Thoracic aorta (tissue), 2 donors: ENCODE measurements at places on chromosomes 11 and 22.

DNA sequence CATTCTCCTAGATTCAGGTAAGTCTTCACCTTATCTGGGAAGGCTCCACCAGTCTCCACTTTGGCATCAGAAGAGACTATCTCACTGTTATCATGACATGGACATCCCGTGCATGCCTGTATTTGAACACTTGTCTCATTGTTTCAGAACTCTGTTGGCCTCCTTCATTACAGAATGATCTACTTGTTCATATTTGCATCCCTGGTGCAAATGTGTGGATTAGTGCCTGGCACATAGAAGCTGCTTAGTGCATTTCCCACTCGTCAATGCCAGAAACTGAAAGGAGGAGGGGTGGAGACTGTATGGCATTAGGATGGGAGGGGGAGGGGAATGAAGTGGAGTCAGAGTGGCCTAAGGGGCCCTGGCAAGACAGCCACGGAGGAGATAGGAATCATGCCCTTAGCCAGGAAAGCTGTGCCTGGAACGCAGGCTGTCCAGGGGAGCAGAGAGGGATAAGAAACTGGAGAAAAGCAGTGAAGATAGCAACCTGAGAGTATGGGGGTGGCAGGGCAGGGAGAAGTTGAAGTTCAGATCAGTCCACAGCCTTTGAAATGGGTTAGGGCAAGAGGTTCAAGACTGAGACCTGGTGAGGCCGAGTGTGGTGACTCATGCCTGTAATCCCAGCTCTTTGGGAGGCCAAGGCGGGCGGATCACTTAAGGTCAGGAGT is 53.8 kb upstream of the CAPRIN1 start:
- DNase-seq: no peak

DNA sequence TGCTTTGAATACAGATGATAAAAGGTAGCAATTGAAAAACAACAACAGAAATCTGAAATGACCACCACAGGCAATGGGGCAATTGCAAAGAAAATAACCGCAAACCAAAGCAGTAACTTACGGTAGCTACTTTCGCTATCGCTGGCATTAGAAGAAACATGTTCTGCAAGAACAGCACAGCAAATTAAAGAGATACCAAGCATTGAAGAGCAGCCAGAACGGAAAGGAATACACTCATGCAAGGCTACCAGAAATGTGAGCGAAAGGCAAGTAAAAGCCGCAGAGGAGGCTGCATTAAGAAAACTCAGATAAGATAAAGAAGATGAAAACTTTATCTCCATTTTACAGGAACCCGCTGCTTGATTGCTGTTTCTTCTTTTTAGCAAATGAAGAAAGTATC is 194.1 kb upstream of the CCDC90B start:
- no peak for DNase-seq

DNA sequence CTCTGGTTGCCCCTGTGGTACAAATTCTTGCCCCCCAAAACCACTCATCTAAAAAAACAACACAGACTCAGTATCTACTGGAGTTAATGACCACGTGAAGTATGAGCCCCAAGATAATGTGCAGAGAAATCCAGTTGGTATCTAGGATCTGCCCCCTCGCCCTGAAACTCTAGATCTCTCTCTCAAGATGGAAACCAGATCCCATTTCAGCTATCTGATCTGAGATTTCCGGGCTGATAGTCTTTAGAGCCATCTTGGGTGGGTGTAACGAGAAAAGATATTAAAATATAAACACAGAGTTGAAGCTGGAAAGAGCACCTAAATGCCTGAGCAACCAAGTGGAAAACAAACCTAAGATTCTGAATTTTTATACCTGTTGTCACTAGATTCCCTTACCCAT is 14.0 kb upstream of the VWCE start:
- no peak for DNase-seq

DNA sequence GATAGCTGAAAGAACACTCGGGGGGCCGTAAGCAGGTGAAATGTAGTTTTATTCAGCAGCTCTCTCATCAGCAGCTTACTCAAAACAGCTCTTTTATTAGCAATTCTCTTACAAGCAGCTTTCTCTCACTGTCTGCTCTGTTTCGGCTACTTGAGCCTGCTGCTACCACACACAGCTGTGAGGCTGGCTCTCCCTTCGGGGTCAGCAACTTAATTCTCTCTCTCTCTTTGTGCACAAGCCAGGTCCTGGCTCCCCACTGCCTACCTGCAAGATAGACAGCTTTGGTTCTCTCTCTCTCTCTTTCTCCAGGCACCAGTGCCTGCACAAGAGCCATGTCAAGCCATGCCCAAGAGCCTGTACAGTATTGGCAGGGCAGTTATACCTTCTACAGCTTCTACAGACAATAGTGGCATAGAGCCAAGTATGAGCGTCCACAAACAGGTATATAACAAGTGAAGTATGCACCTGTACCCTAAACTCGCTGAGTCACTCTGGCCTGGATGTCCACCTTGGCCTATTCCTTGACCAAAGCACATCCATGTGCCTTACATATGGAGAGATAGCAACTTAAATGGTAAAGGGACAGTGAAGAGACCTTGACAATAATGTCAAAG is 110.8 kb downstream of the MTNR1B start:
- DNase-seq: no peak

- DNase-seq: no peak
These were observed 429.5 kb upstream of the ANO3 start for GRCh38 chr11:25902476-25902875.

DNA sequence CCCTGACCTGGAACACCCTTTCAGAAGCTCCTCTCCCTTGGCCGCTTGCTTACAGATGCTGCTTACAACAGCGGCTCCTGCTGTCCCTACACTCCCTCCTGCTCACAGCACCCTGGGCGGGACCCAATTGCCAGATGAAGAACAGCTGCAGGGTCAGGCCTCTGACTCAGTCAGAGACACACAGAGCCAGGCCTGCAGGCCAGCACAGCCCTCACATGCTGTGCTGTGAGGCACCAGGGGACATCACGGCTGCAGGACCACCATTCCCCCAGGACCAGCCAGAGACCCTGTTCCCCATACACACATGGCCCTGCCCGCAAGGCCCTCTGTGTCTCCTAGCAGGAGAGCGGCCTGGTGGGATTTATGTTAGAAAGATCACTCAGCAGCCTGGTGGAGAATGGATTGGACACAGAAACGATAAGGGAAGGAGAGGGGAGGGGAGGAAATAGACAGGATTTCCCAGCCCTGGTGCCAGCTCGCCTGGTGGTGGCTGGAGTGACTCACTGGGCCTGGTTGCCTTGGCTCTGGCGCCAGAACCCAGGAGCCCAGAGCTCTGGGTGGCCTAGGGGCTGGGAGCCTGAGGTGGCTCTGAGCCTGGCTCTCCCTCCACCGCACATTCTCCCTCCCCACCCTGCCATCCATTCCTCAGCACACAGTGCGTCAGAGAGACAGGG is 6.7 kb downstream of the CAPN5 start:
- peak; percentile 81 for DNase-seq

- DNase-seq: no peak
These were observed 50.7 kb downstream of the TP53I11 start for GRCh38 chr11:44899959-44900358.

DNA sequence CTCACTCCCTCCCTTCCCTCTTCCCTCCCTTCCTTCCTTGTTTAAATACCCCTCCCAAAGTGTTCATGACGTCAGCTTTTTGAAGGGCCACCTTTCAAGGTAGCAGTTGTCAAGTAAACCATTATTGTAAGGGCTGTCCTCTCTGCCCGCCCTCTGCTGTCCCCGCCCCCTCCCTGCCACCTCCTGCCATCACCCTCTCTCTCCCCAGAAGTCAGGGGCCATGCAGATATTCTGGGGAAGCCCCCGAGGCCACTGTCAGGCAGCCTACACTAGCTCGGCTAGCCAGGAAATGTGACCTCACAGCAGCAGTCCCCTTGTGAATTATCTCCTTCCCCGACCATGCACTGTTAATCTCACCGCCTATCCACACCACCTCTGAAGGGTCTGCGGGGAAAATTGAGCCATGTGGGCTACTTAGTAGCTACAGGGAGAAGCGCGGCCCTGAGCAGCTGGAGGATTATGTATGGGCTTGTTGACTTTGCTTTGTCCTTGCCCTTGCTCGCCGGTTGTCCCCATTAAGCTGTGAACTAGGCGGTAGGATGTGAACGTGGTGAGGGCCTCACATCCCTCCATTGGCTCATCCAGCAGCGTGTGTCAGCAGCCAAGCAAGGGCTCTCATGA is 42.1 kb upstream of the ATXN10 start:
- DNase-seq: no peak

DNA sequence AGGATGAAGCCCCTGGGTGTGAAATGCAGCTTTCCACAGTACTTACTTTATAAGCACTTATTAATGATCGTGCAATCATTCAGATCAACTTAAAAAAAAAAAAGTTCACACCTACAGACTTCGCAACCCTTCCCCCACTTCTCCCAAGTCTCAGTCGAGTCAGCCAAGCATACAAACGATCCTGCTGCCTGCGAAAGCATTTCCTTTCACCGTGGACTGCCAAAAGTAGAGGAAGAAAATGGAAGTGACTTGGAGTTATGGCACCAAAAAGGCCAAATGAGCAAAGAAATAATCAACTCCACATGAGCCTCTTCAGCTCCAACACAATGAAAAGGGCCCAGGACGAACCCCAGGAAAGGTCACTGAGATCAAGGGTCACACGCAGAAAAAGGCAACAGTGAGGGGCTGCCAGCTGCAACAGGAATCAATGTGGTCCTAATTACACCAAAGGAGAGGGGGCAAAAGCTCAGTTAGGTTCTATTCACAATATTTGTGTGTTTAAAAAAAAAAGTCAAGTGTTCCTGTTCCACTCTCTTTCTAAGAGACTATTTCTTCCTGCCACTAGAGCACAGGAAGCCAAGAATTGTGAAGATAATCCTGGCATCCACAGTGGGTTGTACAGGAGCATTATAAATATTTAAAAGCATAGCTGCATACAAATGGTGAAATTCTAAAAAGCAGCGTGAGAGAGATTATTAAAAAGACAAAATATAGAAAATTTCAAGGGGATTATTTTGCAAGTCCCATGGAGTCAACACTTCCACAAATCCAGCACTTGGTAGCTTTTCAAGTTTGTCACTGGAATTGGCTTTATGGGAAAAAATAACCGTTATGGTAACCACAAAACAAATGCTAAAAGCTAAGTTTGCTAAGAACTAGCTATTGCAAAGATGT is 28.4 kb downstream of the CDON start:
- DNase-seq: no peak
